Activated naive CD4-positive, alpha-beta T cell (primary cell): ENCODE measurements at places on chromosomes 16 and 17.

DNA sequence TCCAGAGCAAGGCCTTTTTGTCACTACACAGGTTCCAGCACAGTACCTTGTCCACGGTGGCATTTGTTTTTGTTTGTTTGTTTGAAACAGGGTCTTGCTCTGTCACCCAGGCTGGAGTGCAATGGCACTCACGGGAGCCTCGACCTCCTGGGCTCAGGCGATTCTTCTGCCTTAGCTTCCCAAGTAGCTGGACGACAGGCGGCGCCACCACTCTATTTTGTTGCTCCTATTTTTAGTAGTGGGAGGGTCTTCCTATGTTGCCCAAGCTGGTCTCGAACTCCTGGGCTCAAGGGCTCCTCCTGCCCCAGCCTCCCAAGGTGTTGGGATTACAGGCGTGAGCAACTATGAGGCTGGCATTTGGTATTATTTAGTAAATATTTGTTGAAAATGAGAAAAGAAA lies 10.3 kb downstream of the MRC2 start:
- no peak for DNase-seq

DNA sequence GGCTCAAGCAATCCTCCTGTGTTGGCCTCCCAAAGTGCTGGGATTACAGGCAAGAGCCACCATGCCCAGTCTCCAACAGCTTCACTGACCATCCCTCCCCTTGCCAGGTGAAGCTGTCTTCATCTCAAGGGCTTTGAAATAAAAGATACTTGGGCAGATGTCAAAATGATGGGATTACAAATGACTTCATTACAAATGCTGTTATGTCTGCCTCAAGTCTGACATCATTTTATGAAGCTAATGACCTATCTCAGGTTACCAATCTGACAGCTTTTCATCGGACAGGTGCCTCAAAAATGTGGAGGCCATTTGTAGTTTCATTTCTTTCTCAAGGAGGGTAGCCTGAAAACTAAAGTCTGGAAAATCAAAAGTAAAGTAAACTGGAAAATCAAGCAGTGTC lies 323.7 kb upstream of the TBX2 start:
- no peak for DNase-seq

DNA sequence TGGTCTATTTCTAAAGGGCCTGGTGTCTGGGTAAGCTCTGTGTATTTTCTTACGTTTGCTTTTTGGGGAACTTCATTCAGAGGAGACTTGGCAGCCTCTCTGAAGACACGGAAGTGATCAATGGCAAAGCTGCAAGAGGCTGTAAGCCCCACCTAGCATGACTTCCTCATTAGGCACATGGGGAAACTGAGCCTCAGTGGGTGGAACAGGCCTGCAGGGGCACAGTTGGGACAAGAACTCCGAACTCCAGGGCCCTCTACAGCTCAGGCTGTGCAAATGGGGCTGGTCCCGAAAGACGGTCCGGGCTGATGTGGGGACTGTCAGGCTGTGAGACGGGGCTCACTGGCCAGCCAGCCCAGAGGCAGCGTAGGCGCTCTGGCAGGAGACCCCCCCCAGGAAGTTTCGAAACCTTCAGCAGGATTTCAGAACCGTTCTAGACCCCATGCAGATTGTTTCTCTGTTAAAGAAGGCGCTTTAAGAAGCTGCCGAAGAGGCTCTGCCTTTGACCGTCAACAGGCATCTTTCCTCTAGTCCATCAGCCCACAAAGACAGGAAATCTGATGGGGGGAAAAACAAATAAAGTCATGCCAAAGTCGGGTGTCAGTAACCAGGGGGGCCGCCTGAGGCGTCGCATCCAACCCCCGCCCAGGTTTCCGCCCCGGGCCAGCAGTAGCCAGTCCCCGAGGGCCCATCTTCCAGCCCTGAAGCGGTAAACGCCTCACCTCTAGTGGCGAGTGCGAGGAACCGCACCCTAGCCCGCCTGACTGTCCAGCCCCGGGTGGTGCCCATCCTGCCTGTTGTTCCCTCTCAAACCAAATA lies 79.8 kb upstream of the TBC1D3K start:
- DNase-seq = peak; percentile 30

GRCh38 chr17:77144227-77144626 lies 3.5 kb downstream of the SEC14L1 start:
- no peak for DNase-seq

GRCh38 chr16:68091380-68092261 lies 6.5 kb downstream of the NFATC3 start:
- DNase-seq = no peak

GRCh38 chr16:23485841-23486240 lies 24.5 kb downstream of the GGA2 start:
- no peak for DNase-seq

- no peak for DNase-seq
These were observed 2.0 kb downstream of the MAF start for GRCh38 chr16:79598348-79599181.

DNA sequence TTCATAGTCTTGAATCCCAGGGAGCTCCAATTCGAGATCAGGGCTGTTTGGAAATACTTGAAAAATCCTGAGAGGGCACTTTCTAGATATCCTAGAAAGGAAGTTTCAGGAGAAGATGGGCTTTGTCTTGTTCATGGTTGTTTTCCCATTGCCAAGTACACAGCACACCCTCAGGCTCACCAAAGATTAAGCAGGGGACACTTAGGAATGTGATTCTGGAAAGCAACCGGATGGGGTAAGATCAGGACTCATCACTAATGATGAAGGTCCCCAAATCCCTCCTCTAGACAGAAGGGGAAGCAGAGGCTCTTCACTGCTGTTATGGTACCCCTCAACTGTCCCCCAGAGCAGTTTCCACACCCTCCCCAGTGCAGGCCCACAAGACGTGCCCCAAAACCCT lies 40.7 kb downstream of the VAC14 start:
- no peak for DNase-seq

DNA sequence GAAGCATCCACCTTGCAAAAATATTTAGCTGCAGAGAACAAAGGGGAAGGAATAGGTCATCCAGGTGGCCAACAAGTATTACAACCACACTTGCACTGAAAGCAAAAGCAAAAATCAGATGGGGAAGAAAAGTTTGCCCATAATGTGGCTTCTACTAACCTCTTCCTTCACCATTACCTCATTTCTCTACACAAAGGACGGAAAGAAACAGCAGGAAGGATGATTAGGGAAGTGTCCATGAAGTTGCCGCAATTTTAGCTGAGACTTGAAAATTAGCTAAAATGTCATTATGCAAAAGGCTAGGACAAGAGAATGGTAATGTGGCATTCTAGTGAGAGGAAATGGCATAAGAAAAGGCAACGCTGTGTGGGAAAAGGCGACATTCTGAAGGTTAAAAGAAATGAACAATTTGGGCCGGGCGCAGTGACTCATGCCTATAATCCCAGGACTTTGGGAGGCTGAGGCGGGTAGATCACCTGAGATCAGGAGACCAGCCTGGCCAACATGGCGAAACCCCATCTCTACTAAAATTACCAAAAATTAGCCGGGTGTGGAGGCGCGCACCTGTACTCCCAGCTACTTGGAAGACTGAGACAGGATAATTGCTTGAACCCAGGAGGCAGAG lies 13.7 kb downstream of the KANSL1 start:
- no peak for DNase-seq

DNA sequence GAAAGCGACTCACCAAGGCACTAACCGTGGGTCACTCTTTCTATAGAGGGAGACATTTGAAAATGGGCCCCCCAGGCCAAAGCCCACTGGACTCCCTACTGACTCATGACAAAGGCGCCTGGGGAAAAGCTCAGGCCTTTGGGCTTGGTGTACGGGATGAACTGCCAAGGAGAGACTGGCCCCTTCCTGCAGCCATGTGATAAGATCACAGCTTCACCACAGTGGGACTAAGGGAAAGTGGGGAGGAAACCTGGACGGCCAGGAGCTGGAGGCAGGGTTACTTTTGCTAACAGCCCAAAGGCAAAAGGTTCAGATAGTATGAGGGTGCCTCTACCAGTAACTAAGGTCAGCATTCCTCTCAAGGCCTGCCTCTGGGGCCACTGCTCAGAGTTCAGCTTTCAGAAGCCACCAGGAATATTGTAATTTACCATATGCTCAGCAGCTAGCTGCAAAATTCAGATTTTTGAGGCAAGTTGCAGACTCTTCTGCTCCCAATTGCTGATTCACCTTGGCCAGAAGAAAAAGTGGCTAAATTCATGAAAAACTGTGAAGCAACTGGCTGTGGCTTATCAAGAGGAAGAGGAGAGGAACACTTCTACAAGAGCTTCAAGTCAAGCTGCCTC lies 37.1 kb upstream of the SLC25A19 start:
- no peak for DNase-seq

- no peak for DNase-seq
These were observed 28.2 kb downstream of the NEUROD2 start for GRCh38 chr17:39579318-39580081.

- no peak for DNase-seq
These were observed 3.3 kb upstream of the CDK5R1 start for GRCh38 chr17:32483451-32484019.

- DNase-seq = no peak
These were observed 12.4 kb downstream of the CMTR2 start for GRCh38 chr16:71276589-71277334.

GRCh38 chr17:869567-870525 lies 87.7 kb downstream of the MRM3 start:
- no peak for DNase-seq

- no peak for DNase-seq
These were observed 14.2 kb downstream of the RAB40B start for GRCh38 chr17:82684228-82684841.

DNA sequence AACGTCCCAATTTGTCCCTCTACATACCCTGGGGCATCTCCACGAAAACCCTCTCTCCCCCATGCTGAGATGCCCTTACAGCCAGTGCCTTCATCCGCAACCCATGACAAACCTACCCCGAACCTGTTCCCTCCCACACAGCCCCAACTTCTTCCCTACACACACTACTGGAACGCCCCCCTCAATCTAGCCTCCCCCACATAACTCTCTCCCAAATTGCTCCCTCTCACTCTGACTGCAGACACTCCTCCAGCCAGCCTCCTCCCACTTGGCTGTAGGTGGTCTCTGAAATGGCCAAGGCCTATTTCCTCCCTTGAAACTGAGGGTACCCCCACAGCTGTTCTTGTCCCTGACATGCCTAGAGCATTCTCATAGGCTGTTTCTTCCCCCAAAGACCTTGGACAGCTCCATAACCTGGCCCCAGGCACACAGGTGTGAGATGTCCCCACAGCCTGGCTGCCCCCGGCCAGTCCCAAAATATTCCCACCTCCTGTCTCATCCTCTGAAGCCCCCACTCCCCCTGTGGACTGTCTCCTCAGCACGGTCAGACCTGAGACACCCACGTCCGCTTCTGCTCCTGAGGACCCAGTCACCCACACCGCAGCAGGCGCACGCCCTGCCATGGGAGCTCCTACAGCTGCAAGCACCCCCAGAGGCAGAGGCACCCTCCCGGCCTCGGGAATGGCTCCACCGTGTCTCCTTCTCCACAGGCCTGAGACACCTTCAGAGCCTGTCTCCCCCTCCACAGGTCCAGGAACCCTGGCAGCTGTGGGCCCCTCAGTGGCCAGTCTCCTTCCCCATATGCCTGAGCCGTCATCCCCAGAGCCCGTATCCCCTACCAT lies 3.7 kb downstream of the KIAA0753 start:
- DNase-seq = no peak

GRCh38 chr17:9051561-9051960 lies 30.3 kb downstream of the NTN1 start:
- DNase-seq = no peak
